H54 (cell line): ENCODE measurements at places on chromosomes 11 and 22.
A peak's percentile ranks its signal among the peaks of the same experiment; 100 is the strongest.

DNA sequence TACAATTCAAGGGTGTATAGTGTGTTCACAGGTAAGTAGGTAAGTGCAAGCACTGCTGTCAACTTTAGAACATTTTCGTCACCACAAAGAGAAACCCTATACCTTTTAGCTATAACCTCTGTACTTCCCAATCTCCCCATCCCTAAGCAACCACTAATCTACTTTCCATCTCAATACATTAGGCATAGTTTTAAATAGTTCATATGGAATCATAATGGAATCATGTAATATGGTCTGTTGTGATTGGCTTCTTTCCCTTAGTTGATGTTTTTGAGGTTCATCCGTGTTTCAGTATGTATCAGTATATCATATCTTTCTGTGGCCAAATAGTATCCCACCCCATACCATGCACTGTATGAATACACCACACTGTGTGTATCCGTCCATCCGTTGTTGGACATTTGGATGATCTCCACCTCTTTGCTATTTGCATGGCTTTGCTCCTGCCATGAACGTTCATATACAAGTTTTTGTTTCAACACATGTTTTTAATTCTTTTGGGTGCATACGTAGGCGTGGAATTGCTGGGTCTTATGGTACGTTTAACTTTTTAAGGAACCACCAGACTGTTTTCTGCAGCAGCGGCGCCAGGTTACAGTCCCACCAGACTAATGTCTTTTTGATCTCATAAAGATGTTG lies 27.7 kb upstream of the OPCML start:
- no peak for DNase-seq

- no peak for DNase-seq
Observed at GRCh38 chr11:68838572-68838964, 3.1 kb downstream of the CPT1A start.

DNA sequence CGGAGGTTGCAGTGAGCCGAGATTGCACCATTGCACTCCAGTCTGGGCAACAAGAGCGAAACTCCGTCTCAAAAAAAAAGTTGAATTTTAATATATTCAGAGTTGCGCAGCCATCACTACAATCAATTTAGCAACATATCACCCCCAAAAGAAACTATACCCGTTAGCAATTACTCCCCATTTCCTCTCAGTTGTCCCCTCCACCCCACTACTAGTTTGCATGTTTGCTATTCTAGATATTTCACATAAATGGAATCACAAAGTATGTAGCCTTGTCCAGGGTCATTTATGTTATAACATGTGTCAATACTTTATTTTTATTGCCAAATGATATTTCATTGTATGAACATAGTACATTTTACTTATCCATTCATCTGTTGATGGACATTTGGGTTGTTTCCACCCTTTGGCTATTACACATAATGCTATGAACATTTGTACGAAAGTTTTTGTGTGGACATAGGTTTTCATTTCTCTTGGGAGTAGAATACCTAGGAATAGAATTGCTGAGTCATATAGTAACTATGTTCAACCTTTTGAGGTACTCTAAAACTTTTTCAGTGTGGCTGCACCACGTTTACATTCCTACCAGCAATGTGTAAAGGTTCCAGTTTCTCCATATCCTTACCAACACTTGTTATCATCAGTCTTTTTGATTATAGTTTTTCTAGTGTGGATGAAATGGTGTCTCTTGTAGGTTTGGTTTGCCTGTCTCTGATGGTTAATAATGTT lies 2.2 kb downstream of the ZNF143 start:
- no peak for DNase-seq

- DNase-seq = peak; percentile 13
Observed at GRCh38 chr11:40722179-40722795, 737.2 kb downstream of the LRRC4C start.

GRCh38 chr22:26374391-26375026 lies 54.6 kb upstream of the ASPHD2 start:
- DNase-seq = no peak

- no peak for DNase-seq
Observed at GRCh38 chr11:93537767-93538261, 5.4 kb downstream of the SMCO4 start.

DNA sequence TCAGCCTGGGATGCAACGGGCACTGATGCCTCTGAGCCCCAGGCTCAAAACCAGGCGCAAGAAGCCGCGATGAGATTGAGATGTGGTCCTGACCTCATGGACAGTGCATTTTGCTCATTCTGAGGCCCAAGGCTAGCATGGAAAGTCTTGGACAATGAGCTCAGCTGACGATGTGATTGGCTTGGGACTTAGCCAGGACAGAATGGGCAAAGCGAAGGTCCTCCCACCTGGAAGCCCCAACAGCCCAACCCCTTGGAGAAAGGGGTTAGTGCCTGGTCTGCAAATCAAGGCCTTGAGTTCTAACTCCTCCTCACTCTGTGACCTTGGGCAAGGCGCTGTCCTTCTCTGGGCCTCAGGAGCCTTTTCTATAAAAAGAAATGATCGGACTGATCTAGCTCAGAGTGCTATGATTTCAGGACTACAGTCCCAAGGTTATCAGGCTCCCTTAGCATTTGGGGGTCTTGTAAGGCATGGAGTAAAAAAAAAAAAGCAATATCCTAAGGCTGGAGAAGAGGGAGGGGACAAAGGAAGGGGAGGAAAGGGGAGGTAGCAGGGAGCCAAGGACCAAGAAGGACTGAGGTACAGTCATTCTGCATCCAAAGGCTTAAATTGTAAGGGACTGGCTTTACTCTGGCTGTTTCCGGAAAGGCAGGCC lies 2.7 kb downstream of the SLC43A3 start:
- DNase-seq = no peak

- DNase-seq = no peak
Observed at GRCh38 chr22:32583921-32584335, 109.3 kb downstream of the FBXO7 start.

- no peak for DNase-seq
Observed at GRCh38 chr22:32822179-32822877, 20.8 kb downstream of the TIMP3 start.
